Mammary epithelial cell (primary cell): ENCODE measurements at places on chromosomes 4 and X. TPM values are rescaled to one million over a fixed set of nuclear protein-coding genes. Genes with fewer than 3 reads are reported as not detected.

DNA sequence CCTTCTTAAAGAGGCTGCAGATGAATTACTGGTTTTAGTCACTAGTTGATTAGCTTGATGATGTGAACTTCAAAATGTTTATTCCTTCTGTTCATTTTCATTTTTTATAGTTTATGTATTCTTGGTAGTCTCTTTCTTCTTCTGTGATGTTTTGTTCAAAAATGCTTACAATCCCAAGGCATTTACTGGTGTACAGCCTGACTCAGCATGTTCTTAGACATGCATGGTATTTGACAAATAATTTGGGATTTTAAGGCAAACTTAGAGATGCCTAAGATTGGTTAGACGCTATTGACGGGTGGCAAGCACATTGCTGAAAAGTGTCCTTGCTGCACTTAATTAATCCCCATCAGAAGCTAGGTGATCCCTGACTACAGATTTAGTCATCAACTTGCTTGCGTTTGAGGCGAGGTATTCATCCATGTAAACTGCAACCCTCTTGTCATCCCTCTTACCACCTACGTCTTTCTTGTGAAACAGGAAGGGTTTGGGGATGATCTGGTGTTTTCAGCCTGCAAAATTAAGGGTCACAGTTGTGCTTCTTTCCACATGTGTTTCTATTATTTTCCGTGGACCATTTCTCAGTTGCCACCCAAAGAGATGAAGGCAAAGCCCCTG is 331.8 kb downstream of the DKK2 start:
- DNase-seq = peak; percentile 59

- no peak for DNase-seq
Observed at GRCh38 chr4:4385729-4386295, 1.1 kb upstream of the NSG1 start.

DNA sequence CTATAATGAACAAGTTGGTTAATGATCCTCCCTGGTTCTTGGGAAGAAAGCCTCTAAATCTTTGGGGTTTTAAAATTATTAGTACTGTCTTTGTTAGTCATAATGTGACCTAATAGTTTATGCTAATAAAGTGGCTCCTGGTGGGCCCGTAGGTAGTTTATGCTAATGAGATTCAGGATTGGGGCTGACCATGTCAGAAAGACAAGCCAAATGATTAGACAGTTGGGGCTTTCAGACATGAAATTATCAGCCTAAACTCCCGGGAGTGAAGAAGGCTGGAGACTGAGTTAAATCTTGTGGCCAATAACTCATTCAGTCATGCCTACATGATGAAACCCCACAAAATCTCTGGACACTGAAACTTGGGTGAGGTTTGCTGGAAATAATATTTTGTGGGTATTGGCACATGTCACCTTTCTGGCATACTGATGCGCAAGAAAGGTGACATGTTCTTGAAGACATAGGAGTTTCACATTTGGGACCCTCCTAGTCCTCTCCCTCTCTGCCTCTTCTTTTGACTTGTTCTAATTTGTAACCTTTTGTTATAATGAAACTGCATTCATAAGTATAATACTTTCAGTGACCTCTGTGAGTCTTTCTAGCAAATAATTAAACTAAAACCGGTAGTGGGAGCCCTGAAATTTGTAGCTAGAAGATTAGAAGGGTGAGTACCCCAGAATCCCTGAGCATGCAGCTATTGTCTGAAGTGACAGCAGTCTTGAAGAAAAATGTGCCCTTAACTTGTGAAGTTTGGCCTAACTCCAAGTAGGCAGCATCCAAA is 196.8 kb upstream of the FSTL5 start:
- no peak for DNase-seq

- peak; percentile 14 for DNase-seq
Observed at GRCh38 chrX:118346258-118347094, 570 bp downstream of the WDR44 start.

DNA sequence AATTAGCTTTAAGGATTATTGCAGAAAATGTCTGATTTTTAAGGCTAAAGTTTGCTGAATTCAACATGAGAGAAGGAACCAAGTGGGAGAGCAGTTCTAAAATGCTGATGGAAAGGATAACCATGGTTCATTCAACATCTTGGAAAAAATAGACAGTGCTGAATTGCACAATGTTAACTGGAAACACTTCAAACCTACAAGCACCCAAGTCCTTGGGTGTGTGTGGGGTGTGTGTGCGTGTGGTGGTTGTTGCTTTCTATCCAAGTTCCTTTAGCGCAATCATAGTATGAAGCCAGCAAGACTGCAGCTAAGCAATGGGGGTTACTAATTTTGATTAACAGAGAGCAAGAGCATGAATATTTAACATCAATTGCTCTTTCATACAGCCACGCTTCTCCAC is 29.3 kb upstream of the SCOC start:
- DNase-seq = no peak

- DNase-seq = no peak
Observed at GRCh38 chrX:24424948-24425347, 40.1 kb upstream of the PDK3 start.

DNA sequence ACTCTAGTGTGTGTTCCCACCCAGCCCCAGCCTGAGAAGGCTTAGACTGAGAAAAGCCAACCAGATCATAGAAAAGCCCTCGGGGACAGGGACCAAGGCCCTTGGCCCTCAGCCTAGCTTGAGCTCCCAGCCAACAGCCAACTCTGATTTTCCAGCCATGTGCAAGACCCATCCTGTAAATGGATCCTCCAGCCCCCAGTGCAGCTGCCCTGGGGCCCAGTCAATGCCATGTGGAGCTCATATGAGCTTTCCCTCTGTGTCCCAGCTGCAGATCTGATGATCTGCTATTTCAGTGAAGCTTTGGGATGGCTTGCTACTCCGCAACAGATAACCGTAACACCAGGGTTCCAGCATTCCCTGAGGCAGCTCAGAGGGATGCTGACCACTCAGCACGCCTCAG is 40.5 kb upstream of the CDKN2AIP start:
- DNase-seq = no peak

DNA sequence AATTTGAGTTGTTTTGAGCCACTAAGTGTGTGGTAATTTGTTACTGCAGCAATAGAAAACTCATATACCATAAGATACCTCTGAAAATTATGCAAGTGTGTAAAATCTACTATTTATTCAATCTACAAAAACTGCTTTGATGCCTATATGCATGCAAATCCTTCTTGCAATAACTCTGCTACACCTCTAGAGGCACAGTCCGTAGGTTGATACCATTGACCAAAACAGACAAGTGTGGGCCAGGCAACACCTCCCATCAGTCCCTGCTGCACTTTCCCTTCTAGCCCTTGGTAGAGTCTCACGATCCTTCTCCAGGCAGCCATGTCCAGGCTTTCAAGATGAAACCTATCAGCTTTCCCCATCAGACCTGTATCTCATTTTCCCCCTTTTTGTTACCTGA is 48.8 kb upstream of the FAM9A start:
- DNase-seq = no peak

DNA sequence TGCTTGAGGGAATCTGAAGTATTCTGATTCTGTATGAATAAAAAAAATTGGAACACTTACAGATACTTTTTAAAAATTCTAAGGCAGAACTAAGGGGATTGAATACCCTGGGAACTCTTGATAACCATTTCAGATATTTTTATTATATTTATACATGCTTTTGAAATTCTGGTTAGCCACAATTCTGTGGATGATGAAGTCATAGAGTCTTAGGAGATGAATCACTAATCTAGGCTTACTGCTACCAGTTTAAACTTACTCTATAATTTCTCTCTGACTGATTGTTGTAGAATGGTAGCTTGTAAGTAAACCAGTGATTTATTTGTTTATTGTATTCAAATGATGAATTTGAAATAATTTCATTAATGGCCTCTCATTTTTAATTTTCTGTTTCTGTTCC is 11.4 kb upstream of the SLAIN2 start:
- peak; percentile 68 for DNase-seq

GRCh38 chr4:6689506-6689960 is 4.1 kb upstream of the S100P start:
- DNase-seq = no peak

DNA sequence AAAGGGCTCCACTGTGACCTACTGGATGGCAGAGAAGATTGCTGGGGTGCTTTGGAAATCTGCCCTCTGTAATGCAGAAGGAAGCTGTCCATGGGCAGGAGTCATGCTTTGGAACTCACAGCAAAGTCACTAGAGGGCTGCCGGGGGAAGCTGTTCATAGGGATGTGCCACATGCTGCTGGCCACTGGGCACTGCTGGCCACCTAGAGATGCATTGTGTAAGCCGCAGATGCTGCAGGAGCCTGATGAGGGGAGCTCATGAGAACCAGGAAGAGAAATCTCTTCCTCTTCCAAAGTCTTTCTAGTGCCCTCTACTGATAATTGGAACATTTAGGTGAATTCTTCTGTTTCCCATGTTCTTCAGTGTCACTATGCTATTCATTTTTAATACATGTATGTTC is 31.2 kb upstream of the UXT start:
- DNase-seq = no peak

DNA sequence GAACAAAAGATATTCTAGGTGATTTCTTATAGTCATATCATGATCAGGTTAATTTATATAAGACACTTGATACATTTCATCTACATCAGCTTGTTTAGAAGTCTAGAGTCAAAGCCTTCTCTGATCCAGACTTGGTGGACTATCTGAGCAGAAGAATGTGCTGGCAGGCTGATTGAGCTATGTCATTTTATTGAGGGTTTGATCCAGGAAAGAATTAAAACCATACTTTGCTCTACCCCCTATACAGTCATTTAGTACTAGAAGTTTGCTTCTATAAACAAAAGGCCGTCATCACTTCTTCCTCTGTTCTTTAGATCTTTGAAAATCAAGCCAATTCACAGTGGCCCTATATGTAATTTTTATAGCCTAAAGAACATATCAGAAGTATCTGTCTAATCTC is 173.1 kb upstream of the PITX2 start:
- DNase-seq = no peak

DNA sequence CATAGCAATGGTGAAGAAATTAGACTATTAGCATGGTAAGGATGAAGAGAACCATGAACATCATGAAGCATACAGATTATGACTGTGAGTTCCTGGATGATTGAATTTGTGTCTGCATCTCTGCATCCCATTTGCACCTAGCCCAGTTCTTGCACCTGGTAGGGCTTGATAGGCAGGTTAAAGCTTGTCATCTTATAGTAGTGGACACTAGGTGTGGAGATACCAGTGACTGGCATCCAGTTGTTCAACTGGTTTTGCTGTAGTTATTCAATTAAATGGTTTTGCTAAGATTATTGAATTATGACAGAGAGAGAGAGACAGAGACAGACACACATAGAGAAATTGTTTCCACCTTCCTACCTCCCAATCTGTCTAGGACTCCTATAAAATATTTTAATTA is 5.0 kb downstream of the ADH7 start:
- no peak for DNase-seq

DNA sequence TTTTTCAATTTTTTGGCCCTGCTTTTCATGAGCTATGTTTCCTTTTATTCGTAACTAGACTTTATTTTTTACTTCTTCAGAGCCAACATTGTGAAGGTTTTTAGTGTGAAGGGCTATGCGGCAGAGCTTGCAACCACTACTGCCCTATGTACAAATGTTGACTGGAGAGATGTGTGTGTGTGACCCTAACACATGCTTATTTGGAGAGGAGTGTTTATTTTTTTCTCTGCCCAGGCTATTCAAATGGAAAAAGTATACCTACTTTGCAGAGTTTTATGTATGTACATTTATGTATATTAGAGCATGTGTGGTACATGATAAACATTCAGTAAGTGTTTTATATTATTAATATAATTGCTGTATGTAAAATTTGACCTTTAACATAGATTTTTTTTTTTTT is 86.5 kb downstream of the WWC2 start:
- DNase-seq = no peak

- no peak for DNase-seq
Observed at GRCh38 chr4:89531932-89532640, 224.5 kb upstream of the GPRIN3 start.

GRCh38 chrX:42948723-42949657 is 171.0 kb upstream of the PPP1R2C start:
- no peak for DNase-seq

DNA sequence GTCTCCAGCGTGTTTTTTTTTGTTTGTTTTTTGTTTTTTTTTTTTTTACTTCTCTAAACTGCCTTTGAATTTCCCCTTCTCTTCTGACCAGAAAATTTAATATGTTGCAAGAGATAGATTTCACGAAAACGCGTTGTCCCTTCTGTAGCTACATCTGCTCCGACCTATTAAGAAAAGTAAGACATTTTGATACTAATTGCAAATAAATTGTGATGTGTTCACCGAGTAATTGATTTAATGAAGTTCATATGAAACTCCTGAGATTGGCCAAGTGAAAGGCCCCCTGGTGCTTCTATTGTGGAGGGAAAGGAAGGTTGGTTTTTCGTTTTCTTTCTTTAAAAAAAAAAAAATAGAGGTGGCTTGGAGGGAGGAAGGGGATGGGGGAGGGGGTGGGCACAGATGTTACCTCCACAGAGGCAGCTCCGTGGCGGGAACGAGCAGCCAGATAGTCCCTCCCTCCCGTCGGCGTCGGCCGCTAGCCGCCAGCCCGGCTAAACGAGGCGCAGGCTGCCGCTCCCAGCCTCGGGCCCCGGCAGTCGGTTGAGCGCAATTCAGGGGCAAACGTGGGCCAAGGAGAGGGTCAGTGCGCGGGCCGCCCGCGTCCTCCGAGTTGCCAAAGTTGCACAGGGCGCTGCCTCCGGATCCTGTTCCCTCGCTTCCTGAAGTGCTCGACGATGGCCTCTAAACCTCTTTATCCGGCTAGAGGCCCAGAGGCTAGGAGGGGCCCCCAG is 139.1 kb upstream of the ZIC3 start:
- no peak for DNase-seq

- DNase-seq = peak; percentile 79
Observed at GRCh38 chrX:38803588-38804431, 2.6 kb downstream of the MID1IP1 start.

- peak; percentile 61 for DNase-seq
Observed at GRCh38 chrX:19739683-19740082, 147.7 kb downstream of the SH3KBP1 start.

GRCh38 chrX:104288269-104288668 is 33.5 kb upstream of the ESX1 start:
- DNase-seq = no peak

Gene ARMCX1
- polyA plus RNA-seq = 8.8 TPM

Gene SPATA18
- polyA plus RNA-seq = 12.1 TPM

Gene PPEF2
- not detected for polyA plus RNA-seq

Gene GBA3
- not detected for polyA plus RNA-seq

Gene GLUD2
- 0.45 TPM for polyA plus RNA-seq

Gene USP26
- polyA plus RNA-seq = not detected

Gene COL4A6
- 24.7 TPM for polyA plus RNA-seq

Gene ANXA3
- polyA plus RNA-seq = 329 TPM
